AG09319 (cell line): ENCODE measurements at places on chromosomes 16 and 17.

DNA sequence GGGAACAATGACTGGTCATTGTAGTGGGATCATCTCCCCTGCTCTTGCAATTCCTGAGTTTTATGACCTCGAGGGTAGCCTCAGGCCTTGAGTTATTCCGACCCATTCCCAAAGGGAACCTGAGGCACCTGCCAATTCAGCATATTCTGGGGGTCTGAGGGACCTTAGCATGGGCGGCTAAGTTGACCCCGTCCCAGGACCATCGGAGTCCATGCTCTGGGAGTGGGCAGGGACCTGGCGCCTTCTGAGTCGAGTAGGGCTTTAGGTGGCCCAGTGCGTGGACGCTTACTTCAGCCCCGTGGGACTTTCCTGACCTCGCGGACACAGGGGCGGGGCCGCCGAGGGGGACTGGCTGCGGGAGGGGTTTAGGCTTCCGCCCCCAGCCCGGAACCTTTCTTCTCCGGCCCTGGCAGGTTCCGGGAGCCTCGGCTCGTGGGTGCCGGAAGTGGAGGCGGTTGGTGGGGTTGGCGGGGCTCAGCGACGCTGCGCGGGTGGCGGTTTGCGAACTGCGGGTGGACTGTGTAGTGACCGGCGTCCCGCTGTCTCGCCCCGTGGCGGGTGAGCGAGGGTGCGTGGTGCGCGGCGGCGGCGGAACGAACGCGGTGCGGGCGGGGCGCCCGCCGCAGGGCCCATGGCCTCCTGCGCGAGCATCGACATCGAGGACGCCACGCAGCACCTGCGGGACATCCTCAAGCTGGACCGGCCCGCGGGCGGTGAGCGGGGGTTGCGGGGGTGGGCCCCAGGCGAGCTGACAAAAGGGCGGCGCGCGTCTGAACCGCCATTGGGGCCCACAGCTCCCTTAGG is at the start of gene EDC4:
Gene EDC4, plus strand, starts transcription at position 422 of the 804 bp plus-strand sequence. Its CDS starts 210 bp downstream, at position 632.
- peak; percentile 50 for DNase-seq

GRCh38 chr17:58312021-58312630 is 16.5 kb downstream of the TSPOAP1 start:
- DNase-seq, result no peak

- DNase-seq, result no peak
These were observed 5.7 kb downstream of the CDC42EP4 start for GRCh38 chr17:73305845-73306836.

DNA sequence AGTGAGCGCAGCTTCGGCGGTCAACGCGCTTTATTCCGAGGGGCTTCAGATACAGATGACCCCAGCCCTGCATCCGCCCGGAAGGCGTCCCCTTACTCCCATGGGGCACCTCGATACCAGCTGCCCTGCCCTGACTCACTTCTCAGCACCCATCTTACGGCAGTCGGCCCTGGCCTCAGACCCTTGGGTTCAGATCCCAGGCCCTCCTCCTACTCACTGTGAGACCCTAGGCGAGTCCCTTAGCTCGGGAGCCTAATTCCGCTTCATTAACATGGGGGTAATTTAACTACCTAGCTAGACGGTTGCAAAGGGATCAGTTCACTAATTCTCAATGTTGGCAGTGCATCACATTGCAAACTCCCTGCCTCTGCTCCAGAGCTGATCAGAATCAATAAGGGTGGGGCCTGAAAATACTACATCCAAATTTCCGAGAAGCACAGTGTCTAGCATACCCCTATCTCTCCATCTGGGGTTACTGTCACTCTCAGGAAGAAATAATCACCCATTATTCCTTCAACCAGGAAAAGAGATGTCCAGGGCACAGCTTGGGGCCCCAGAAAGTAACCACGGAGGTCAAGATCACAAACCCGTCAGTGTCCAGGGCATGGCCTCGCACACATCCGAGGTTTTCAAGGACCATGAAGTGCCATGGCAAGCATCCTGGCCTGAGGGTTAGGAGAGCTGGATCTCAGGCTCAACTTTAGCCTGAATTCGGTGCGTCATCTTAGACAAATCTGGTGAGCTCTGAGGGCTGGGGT is 415 bp upstream of the FLOT2 start:
- DNase-seq, result no peak

GRCh38 chr17:21288571-21289017 is 4.1 kb downstream of the MAP2K3 start:
- no peak for DNase-seq

- no peak for DNase-seq
These were observed 63.4 kb downstream of the KLHDC4 start for GRCh38 chr16:87702325-87702811.

DNA sequence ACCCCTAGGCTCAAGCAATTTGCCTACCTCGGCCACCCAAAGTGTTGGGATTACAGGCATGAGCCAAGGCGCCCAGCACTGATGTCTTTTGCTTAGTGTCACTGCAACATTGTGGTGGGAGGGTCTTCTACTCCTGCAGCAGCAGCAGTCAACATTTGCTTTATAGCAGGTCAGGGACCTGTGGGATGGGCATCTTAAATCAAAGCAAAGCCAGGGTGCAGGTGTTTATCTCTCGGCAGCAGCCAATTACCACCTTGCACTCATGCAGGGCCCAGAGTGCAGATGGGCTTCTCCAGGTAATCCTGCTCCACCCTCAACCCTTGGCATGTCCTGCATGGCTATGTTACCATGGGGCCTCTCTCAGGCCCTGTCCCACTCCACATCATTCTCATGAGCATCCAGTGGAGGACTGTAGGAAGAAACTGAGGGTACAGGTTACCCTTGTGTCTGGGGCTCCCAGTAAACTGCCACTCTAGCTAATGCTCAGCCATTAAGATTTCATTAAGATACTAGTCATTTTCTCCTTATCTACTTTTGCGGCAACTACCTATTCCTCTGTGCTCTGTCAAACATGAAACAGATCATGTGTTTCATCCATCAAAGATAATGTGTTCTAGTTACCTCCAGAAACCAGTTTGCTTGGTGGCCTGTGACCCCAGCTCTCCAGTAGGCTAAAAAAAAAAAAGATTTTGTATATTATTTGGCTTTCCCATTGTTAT is 16.8 kb downstream of the ADGRG5 start:
- DNase-seq, result no peak

DNA sequence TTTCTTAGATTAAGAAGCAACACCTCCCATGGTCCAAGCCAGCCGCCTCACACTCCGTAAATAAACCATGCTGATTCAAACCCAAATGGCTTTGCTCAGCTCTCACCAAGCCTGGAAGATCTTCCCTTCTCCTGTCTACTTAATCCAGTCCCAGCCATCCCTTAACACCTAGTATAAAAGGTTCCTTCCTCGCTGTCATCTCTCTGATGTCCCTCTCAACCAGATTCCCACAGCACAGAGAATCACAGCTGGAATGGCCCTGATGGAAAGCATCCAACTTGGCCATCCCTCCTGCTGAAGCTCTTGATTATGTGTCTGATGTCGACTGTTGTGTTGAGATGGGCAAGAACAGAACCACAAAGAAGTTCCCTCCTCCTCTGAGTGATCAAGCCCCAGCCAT is 50.6 kb upstream of the ADCY9 start:
- DNase-seq, result no peak

DNA sequence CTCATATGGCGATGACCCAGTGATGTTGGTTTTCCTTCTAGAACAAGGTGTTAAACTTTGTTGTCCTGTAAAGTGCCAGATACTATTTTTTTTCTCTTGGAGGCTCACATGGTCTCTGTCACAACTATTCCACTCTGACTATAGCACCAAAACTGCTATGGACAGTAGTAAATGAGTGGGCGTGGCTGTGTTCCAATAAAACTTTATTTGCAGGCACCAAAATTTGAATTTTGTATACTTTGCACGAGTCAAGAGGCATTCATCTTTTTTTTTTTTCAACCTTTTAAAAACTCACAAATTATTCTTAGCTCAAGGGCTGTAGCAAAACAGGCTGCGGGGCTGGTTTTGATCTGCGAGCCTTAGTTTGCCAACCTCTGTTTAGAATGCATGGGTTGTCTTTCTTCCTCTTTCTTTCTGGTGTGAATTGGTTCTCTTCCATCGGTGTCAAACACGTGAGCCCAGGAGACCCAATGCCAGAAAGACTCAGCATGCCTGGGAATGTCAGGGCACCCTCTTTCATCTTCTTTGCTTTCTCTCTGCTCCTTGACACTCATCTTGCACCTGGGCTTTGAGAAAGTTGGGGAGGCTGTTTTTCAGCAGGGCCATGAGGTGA is 2.1 kb downstream of the SYT17 start:
- DNase-seq, result no peak

DNA sequence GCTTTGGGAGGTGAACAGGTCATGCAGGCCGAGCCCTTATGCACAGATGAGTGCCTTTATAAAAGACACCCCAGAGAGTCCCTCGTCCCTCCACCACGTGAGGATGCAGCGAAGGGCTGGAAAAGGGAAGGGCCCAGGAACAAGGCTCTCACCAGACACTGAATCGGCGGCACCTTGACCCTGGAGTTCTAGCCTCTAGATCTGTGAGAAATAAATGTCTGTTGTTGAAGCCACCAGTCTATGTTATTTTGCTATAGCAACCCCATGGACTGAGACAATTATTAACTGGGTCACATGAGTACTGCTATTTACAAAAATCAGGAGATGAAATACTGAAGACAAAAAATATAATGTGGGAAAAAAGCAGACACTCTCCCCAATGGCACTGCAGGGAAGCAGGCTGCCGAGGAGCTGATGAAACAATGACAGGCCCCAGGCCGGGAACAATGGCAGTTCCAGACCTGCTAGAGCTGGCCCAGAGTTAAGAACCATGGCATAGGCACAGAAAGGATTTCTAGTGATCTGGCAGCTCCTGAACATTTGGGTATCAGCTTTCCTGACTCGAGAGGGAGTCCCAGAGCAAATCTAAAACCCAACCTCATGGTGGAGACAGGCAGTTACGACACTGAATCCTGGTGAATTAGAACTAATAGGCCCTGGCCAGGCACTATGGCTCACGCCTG is 17.8 kb upstream of the GGA2 start:
- no peak for DNase-seq

- no peak for DNase-seq
These were observed 9.0 kb downstream of the PITPNM3 start for GRCh38 chr17:6547336-6547735.

DNA sequence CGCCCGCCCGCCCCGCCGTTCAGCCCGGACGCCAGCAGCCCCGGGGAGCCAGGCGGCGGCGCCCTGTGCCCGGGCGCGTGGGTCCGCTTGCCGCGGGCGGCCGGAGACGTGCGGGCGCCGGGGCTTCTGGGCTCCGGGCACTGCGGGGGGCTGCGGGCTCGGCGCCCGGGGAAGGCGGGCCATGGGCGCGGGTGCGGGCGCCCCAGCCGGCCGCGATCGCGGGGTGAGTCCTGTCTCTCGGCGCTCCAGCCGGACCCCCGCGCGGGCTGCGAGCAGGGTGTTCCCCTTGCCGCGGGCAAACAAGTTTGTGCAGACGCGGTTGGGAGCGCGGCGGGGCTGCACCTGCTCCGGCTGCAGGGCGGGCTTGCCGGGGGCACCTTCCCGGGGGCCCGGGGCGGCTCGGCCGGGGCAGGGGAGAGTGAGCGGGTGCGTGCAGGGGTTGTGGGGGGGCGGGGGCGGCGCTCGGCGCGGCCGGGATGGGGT is 292 bp downstream of the WSCD1 start:
- no peak for DNase-seq

DNA sequence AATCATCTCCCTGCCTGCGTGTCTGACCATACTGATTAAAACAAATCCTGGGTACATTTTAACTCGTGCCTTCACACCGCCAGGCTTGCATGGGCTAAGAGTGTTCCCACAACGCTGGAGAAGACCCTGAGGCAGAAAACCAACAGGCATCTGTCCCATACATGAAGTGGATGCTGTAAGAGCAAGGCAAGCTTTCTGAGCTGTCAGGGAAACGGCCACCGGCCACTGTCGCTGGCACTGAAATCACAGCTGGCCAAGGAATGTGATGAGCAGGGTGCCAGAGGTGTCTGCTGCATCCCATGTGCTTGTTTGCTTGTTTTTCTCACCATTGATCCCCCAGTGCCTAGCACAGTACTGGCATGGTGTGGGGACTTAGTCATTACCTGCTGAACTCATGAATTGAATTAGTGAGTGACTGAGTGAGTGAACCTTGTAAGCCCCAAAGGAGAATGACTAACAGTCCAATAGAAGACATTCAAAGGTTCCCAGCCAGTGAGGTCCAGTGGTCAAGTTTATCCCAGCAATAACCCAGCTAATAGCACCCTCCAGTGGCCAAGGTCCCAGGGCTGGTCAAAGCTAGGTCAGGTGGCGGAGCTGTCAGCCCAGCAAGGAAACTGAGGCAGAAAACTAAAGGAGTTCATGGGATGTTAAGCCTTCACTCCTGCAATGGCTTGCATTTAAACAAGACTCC is 92.7 kb upstream of the CDH5 start:
- no peak for DNase-seq

- no peak for DNase-seq
These were observed 4.5 kb upstream of the ZC3H7A start for GRCh38 chr16:11801481-11802021.

GRCh38 chr17:58615768-58616659 is 75.8 kb downstream of the TEX14 start:
- no peak for DNase-seq

GRCh38 chr17:33464669-33465280 is 171.7 kb upstream of the ASIC2 start:
- DNase-seq, result no peak

- DNase-seq, result no peak
These were observed 223.7 kb downstream of the SEC14L1 start for GRCh38 chr17:77364381-77364911.

DNA sequence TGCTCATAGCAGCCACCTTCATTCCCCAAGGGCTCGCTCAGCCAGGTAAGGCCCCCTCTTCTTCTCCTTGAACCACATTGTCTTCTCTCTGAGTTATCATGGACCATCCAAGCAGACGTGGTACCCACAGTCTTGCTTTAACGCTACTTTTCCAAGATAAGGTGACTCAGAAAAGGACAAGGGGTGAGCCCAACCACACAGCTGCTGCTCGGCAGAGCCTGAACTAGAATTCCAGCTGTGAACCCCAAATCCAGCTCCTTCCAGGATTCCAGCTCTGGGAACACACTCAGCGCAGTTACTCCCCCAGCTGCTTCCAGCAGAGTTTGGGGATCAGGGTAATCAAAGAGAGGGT is 272 bp downstream of the CCL2 start:
- no peak for DNase-seq

DNA sequence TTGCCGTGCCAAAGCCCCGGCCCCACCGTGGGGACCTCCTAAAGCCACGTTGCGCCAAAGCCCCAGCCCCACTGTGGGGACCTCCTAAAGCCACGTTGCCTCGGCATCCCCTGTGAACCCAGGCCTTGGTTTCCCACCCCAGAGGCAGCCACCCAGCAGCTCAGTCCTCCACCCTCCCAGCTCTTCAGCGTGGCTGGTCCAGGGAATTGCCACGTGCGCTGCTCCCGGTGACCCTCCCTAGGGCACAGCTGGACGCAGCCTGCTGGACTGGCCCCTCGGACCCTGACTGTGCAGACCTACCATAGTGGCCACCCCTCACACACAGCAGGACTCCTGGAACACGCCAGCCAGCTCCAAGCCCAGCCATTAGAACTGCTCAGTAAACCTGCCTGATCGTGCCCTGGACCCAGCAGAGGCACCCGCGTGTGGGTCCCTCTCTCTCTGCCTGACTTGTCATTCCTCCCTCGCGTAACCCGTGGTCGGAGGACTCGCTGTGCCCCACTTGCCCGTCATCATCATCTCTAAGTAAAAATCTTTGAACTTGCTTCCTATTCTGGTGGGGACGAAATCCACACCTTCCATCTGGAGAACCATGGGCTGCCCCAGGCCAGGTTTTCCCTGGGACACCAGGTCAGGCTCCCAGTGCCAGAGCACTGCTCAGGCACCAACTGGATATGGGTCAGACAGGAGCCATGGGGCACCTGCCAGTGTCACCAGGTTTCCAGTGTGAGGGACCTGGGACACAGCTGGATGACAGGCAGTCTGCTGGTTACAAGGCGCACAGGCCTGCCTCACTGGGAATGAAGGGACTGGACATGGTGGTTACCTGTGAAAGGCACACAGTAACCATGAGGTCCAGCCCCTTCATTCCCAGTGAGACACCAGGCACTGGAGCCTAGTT is 5.6 kb downstream of the CIAO3 start:
- no peak for DNase-seq
